Muscle of leg (tissue), 16 donors: ENCODE measurements at places on chromosomes 5 and 9. TPM values are rescaled to one million over a fixed set of nuclear protein-coding genes. Genes with fewer than 3 reads are reported as not detected.

GRCh38 chr9:129637102-129637501, 4.8 kb downstream of the ASB6 start:
- no peak for DNase-seq

DNA sequence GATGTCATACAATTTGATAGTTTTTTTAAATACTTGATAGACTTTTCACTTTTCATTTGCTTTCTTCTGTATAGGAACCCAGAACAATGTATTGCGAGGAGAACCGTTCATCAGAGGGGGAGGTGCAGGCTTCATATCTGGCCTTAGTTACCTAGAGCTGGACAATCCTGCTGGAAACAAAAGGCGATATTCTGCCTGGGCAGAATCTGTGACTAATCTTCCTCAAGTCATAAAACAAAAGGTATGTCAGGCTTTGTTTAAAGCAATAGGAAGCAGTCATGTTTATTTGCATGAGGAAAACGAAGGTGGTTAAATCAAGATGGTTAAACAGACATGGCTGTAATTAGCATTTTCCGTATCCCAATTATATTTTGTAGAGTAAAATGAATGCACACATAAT, 46.0 kb downstream of the C7 start:
- DNase-seq = no peak

DNA sequence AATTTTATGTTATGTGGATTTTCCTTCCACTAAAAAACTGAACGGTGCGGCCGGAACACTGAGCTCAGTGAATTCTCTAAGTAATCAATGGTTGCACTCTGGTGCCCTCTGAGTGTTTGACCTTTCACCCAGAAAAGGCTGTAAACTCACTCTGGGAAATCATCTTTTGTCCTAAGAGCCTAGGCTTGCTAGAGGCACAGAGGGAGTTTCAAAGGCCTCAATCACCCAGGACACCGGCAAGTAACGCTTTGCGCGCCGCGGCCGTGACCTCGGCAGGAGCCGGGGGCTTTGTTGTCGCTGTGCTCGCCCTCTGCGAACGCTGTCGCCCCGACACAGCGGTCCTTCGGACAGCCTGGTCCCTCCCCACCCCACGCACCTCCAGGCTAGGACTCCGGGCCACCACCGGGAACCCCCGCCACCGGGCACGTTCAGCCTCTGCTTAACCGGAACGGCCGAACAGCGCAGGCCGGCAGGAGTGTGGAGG, 703 bp downstream of the ISCA1 start:
- no peak for DNase-seq

The ANKRD34B gene
- total RNA-seq = 0.13 TPM

The IL9 gene
- total RNA-seq = not detected
